ENCODE measurements at places on chromosomes 12 and 14.

DNA sequence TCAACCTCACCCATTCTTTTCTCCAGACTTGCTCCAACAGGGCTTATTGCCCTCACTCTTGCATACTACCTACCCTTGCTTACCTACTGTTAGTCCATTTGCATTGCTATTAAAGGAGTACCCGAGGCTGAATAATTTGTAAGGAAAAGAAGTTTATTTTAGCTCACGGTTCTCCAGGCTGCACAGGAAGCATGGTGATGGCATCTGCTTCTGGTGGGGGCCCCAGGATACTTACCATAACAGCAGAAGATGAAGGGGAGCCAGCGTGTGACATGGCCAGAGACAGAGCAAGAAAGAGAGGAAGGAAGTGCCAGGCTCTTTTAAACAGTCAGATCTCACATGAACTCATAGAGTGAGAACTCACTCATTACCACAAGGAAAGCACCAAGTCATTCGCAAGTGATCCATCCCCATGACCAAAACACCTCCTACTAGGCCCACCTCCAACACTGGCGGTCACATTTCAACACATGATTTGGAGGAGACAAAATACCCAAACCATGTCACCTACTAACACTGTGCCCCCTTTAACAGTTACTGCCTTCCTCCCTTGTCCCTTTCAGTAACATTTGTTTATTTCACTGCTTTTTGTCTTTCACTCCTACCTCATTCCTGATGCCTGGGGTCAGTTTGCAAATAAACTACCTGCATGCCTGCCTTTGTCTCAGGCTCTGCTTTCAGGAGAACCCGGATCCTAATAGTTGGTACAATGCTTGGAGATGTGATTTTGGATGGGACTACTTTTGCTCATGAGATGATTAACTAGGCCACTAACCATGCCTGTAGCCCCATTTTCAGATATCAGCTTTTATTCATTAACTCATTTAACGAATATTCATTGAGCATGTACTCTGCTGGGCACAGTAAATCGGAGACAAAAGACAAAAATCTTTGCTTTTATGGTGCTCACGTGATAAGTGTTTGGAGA, 41.6 kb upstream of the CSRP2 start:
- DNase-seq = no peak

GRCh38 chr14:61695695-61696527, 598 bp downstream of the HIF1A start:
- peak; percentile 29 for DNase-seq

DNA sequence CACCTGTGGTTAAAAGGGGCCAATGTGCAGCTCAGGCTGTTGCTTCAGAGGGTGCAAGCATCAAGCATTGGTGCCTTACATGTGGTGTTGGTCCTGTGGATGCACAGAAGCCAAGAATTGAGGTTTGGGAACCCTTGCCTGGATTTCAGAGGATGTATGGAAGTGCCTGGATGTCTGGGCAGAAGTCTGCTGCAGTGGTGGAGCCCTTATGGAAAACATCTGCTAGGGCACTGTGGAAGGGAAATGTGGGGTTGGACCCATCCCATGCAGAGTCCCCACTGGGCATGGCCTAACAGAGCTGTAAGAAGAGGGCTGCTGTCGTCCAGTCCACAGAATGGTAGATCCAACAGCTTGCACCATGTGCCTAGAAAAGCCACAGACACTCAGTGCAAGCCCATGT, 36.6 kb downstream of the PCNX1 start:
- no peak for DNase-seq

- no peak for DNase-seq
These were observed 71.8 kb downstream of the LRP6 start for GRCh38 chr12:12195081-12195480.

DNA sequence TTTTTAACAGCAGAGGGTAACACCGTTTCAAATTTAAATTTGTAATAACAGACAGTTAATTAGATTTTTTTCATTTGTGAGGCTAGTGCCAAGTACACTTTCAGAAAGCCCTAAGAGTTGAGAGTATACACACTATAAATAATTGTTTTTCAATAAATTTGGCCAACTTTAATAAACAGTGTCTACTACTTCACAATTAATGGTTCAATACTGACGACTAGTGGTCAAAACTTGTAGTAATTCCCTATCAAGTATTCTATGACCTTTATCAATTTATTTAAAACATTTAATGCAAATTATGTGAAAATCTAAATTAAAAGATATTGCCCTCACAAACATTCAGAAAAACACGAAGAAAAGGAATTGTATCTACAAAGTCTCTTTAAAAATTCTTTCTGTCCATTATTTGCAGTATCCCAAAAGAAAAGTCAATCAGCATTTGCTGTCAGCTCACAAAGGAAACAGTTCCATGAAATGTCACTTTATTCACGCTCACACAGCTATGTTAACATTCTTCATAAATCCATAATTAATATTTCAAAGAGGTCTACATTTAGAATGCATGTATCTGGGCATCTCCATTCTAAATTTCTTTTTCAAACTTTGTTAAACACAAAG, 91.2 kb downstream of the CEP128 start:
- DNase-seq = no peak

- DNase-seq = no peak
These were observed 18.7 kb downstream of the ZC2HC1C start for GRCh38 chr14:75088153-75088552.

DNA sequence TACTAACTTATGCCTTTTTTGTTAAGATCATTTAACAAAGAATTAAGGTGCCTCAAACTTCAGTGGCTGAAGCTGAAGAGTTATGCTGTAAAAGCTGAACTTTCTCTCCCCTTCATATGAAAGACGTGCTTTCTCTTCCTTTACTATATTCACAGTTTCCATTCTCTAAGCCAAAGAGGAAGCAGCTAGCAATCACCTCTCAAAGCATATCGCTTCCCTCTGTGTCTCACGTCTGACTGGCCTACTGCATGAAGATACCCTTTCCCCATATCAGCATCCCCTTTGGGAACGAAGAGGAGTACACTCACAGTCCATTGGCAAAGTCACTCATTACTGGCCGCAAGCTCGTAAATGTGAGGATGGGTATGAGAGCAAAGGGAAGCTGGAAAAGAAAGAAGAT, 34.9 kb downstream of the SLC11A2 start:
- DNase-seq = no peak

DNA sequence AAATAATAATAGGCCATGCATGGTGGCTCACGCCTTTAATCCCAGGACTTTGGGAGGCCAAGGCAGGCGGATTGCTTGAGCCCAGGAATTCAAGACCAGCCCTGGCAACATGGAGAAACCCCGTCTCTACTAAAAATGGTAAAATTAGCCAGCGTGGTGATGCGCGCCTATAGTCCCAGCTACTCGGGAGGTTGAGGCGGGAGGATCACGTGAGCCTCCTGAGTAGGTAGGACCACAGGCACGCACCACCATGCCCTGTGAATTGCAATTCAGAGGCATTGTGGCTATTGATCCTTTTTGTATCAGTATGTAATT, 2.3 kb downstream of the ARHGDIB start:
- no peak for DNase-seq

- no peak for DNase-seq
These were observed 56.7 kb downstream of the MSRB3 start for GRCh38 chr12:65335021-65335714.

DNA sequence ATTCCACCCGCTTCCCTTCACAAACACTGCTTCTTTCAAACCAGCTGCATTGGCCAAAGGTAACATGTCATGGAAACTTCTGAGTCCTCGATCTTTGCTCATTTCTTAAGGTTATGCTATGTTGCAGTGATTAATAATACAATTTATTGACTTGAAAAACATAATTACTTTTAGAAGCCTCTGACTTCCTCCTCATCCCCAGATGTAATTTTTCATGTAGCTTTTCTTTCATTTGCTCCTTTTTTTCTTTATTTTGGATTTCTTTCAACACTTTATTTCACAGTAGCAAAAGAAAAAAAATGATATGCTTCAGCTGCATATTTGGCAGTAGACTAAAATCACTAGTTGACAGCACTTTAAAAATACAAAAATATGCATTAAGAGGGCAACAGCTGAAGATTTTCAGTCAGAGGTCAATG, 116.2 kb downstream of the LRRIQ1 start:
- DNase-seq = no peak

- no peak for DNase-seq
These were observed 17.2 kb downstream of the PTGES3 start for GRCh38 chr12:56670836-56671235.

DNA sequence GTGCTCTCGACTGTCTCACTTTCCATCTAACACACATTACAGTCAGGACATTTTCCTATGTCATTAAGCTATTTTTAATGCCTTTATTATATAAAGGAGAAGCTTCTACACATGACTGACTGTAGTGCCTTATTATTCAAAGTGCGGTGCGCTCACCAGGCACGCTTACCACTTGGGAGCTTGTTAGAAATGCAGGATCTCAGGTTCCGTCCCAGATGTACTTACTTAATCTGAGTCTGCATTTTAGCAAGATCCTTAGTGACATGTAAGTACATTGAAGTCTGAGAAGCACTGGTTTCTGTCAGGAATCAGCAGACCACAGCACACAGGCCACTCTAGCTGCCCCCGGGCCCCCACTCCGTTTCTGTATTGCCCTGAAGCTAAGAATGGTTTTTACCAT, 44.7 kb upstream of the MDM1 start:
- DNase-seq = no peak

DNA sequence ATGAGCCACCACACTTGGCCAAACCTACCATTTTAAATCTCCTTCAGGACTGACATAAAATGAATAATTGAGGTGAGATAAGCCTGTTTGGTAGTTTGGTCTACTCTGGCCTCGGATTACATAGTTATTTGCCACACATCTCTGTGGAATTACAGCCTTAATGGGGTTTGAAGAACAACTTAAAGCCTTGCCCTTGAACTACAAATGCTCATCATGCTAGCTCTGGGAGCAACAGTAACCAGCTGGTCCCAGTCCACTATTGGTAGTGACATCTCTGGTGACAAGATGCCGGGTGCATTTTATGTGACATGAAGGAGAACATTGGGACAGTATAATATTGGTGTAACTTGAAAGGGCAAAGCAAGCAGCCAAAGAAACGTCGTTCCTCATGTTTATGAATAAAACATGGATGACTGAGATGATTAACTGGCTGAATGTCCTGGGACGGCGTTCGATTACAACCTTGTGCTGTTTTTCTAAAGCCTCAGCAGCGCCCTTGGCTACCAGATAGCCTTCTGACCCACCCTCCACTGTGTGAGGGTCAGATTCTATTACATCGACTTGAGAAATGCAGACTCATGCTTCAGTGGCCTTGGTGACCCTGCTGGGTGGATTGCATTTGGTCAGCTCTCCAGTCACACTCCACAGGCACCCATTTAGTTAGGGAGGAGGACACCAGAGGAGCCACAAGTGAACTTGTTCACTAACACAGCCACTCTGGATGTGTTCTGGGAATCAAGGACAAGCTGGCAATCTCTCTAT, 41.5 kb downstream of the BEST3 start:
- no peak for DNase-seq

- no peak for DNase-seq
These were observed 539 bp downstream of the PSME2 start for GRCh38 chr14:24145690-24146452.

GRCh38 chr12:56884421-56884820, 49.8 kb downstream of the SDR9C7 start:
- no peak for DNase-seq

- no peak for DNase-seq
These were observed 7.3 kb downstream of the STAT6 start for GRCh38 chr12:57103856-57104255.

- no peak for DNase-seq
These were observed 2.2 kb downstream of the ZNF839 start for GRCh38 chr14:102321456-102322422.

- DNase-seq = no peak
These were observed 481.9 kb upstream of the FOXG1 start for GRCh38 chr14:28284546-28285300.

GRCh38 chr12:107488666-107489065, 196.9 kb upstream of the PWP1 start:
- no peak for DNase-seq

DNA sequence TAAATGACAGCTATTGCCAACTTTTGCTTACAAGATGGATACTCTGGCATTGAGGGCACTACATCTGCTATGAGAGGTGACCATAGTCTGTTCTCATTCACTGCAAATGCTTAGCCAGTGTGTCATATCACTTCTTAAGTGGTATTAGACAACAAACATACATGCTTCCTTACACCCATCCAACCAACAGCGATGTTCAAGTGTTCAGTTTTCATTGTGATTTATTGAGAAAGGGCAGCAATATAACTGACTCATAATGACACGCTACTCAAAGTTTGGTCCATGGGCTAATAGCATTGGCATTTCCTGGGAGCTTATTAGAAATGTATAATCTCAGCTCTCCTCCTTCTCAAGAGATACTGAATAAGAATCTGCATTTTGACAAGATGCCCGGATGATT, 181.7 kb downstream of the NPAS3 start:
- DNase-seq = no peak

DNA sequence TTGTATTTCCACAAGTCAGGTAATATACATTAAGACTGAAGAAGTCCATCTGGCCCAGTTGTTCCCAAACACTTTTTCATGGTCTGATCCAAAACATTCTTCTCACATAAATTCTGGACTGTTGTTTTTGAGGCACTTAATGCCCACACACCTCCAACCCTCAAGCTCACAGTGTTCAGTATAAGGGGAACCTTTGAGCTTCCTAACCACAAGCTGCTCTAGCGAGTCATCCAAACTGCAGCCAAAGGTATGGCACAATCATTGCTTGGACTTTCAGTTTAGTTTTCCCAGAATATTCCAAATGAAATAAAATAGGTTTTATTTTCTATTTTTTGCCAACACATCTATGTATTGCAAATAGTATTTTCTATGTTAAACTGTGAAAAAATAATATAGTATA, 103.0 kb downstream of the PUS7L start:
- no peak for DNase-seq

Data from activated CD4-positive, alpha-beta T cell treated with anti-CD3 and anti-CD28 coated beads for 24 hours (primary cell).